ENCODE measurements at places on chromosomes 6 and 20. TPM values are rescaled to one million over a fixed set of nuclear protein-coding genes. Genes with fewer than 3 reads are reported as not detected.

Gene FAM162B
- total RNA-seq, result 11.5 TPM

Gene SUMO4
- 1.2 TPM for total RNA-seq

Gene OVOL2
- not detected for total RNA-seq

Gene ZKSCAN4
- 4.8 TPM for total RNA-seq

Gene REPS1
- 22.7 TPM for total RNA-seq

Gene CGA
- total RNA-seq, result not detected

Gene HLA-DOB
- total RNA-seq, result 0.10 TPM

Gene POLR1H
- 16.2 TPM for total RNA-seq

Gene BPI
- total RNA-seq, result 0.30 TPM

Gene BMP5
- total RNA-seq, result 0.03 TPM

Gene HLA-DMB
- total RNA-seq, result 0.07 TPM

Gene GMPR
- 11.6 TPM for total RNA-seq

Gene RING1
- 33.2 TPM for total RNA-seq

Gene PRPH2
- total RNA-seq, result 0.91 TPM

Gene CLVS2
- not detected for total RNA-seq

Gene AARS2
- 18.5 TPM for total RNA-seq

Gene ZSCAN9
- 8.3 TPM for total RNA-seq

Gene TIAM2
- 5.0 TPM for total RNA-seq

Gene TEAD3
- 16.2 TPM for total RNA-seq

Gene TSPO2
- total RNA-seq, result not detected

Gene SYCP2
- total RNA-seq, result 0.36 TPM

Gene MYLK2
- 0.07 TPM for total RNA-seq

Gene RAET1G
- 1.6 TPM for total RNA-seq

Gene LY6G5B
- total RNA-seq, result 4.0 TPM

Gene TBC1D32
- 18.1 TPM for total RNA-seq

Gene TAAR5
- not detected for total RNA-seq

Gene AGPAT4
- 9.0 TPM for total RNA-seq

Gene ZBP1
- total RNA-seq, result not detected

Gene TMEM244
- total RNA-seq, result not detected

Gene GLP1R
- not detected for total RNA-seq

Gene MICAL1
- 71.4 TPM for total RNA-seq

Gene SNAP25
- total RNA-seq, result 0.53 TPM

Gene MOG
- not detected for total RNA-seq

Gene STK35
- 21.9 TPM for total RNA-seq

Gene HS3ST5
- not detected for total RNA-seq

Gene RAD21L1
- total RNA-seq, result 0.13 TPM

Gene PMEPA1
- 19.9 TPM for total RNA-seq

Gene FAM209B
- not detected for total RNA-seq

Gene NKAIN2
- total RNA-seq, result under 0.01 TPM

Gene HCK
- not detected for total RNA-seq

Gene SRC
- 35.9 TPM for total RNA-seq

Gene DHX16
- total RNA-seq, result 40.8 TPM

Gene VGLL2
- not detected for total RNA-seq

Gene ARMH2
- total RNA-seq, result not detected

Gene C20orf204
- 0.76 TPM for total RNA-seq

Gene IL17F
- not detected for total RNA-seq

Gene FOXA2
- not detected for total RNA-seq

Gene HMGCLL1
- total RNA-seq, result not detected

Gene CYP39A1
- 0.78 TPM for total RNA-seq

Gene CCN2
- 658 TPM for total RNA-seq

Gene TGM3
- not detected for total RNA-seq

Gene OPN5
- not detected for total RNA-seq

Gene WASF1
- total RNA-seq, result 6.6 TPM

Gene HLA-DQB2
- not detected for total RNA-seq

Measured in smooth muscle cell of the pulmonary artery (primary cell).